Glomerular endothelial cell (primary cell): ENCODE measurements at places on chromosomes 3 and 15. TPM values are rescaled to one million over a fixed set of nuclear protein-coding genes. Genes with fewer than 3 reads are reported as not detected.
A peak's percentile ranks its signal among the peaks of the same experiment; 100 is the strongest.

DNA sequence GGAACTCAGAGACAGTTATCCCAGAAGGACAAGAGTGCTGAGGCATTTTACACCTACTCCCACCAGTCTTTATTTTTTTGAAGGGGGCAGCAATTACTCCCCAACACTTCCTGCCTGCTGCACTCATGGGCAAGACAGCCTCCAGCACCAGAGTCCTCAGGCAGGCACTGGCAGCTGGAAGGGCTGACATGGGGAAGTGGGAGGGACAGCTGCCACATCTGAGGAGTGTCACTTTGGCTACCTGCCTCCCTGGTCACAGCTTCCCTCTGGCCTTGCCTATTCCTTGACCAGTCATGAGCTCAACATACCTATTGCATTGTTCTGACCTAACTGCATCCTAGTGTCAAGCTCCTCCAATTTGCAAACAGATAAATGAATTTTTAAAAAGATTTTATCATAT is 10.2 kb upstream of the LACTB start:
- no peak for DNase-seq

DNA sequence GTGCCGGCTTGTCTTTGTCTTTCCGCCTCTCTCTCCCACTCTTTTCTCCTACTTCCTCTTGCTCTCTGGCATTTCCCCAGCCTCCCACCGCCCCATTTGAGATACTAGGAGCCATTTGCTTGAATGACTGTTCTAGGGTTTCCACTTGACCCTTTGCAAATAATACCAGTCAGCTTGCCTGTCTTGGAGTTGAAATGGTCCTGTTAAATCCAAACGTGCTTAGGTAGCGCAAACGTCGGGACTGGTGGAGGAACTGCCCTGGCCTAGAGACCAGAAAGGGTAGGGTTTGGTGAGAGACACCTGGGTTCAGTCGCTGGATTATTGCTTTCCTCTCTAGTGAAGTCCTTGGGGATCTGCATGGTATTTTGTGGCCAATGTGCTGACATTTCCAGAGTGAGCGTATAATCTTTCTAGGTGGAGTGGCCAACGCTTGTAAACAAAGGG is 10.6 kb downstream of the ZIC1 start:
- no peak for DNase-seq

DNA sequence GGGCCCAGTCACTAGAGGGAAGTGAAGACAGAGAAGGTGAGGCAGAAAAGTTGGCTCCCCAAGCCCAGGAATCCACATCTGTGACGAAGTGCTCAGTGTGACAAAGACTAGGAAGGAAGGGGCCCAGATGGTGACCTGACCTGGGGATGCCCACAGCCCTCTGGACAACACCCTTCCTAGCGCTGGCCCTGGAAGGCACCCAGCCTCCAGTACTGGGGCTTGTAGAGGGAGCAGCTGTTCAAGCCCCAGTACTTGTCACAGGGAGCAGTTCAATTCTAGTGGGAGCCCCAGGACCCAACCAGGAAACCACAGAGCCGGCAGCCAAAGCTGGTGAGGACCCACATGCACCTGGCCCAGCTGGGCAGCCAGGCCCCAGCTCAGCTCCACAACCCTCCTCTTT is 190.8 kb downstream of the XXYLT1 start:
- DNase-seq: no peak

The FILIP1L gene
- 54.9 and 70.8 TPM in 2 replicates for total RNA-seq

DNA sequence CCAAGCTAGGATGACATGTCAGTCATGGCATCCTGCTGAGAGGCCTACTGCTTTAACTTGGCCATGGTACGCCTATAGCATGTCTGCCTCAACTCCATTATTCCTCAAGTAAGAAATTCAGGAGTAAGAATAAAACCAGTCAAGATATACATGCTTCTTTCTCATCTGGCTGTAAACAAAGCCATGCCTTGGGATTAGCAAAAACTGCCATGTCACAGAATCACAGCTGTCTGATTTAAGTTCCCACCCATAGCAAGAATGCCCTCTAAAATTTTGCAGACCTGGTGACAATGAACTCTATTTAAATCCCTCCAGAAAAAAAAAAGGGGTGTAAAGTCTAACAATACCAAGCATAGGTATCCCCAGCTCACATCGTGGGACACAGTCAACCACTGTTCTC is 55.6 kb upstream of the ACAN start:
- no peak for DNase-seq

The CPN2 gene
- not detected in 2 replicates for total RNA-seq

GRCh38 chr15:64634576-64635498 is 140.6 kb downstream of the RBPMS2 start:
- DNase-seq: peak; percentile 36

GRCh38 chr3:33717866-33718594 is at the start of gene CLASP2:
Gene CLASP2 (minus strand): TSS chr3:33718254. CDS start chr3:33718002, 252 bp downstream.
- peak; percentile 33 for DNase-seq

The SRPRB gene
- total RNA-seq: 40.1 and 49.5 TPM in 2 replicates

GRCh38 chr3:9965200-9965875 is 13.1 kb upstream of the PRRT3 start:
- DNase-seq: no peak

The SLC9C1 gene
- not detected in 2 replicates for total RNA-seq

GRCh38 chr15:90097475-90097874 is 4.8 kb downstream of the IDH2 start:
- DNase-seq: no peak

- no peak for DNase-seq
Measured at GRCh38 chr3:27653803-27654558, 68.1 kb downstream of the EOMES start.

DNA sequence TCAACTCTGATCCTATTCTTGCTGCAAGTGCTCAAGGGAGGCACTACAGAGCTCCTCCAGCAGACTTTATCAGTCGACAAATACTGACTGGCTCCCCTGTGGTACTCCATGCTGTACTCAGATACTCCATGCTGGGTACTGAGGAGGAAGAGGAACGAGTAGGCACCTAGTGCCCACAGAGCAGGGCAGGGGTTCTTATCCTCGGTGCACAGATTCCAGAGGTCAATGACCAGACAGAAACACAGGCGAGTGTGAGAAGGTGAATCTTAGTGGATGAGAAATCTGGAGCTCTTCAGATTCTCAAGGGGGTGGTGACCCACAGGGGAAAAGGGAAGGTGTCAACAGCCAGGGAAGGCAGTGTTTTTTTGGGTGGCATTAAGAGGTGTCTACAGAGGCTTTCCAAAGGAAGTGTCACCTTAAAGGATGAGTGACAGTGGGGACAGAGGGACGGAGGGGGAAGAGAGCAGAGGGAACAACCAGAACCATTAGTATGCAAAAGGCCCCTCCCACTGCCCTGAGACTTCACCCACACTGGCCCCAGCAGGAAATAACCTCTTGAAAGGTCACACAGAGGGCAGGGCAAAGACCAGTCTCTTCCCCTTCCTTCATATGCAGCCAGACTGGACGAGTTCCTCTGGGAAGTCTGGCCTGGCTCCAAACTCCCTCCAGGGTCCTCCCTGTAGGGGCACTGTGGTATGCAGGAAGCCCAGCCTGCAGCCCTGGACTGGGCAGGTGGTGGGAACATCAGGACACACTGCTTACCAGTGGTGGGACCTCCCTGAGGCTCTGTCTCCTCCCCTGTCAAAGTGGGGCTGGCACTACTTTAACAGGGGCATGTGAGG is 27.5 kb downstream of the CCDC12 start:
- no peak for DNase-seq

The CDHR4 gene
- not detected in 2 replicates for total RNA-seq

- no peak for DNase-seq
Measured at GRCh38 chr15:40278026-40278425, 4.8 kb downstream of the ANKRD63 start.

DNA sequence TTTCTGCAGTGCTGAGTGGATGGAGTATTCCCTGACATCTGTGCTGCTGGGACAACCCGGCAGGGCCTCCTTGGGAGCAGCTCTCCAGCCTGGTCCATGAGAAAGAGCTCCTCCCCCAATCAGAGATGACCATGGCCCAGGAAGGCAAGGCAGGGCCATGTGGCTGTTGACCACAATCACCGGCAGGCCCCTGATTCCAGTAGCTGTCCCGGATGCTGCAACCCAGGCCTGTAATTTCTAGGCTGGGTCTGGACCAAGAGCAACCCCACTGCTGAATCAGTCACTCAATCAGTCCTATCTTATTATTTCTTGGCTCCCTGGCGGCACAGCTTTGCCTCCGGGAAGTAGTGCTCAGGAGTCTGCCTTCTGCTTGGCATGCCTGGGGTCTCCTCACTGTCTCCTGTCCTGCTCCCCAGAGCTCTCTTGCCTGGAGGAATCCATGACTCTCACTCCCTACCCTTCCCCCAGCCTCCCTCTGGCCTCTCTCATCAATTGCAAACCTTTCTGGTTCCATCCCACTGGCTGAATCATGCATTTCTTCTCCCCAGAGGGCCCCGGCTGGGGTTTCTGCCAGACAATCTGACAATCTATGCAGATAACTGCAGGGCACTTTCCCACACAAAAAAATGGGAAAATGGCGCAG is 32.6 kb upstream of the ITGA11 start:
- no peak for DNase-seq

- DNase-seq: no peak
Measured at GRCh38 chr15:37037071-37037655, 63.2 kb downstream of the MEIS2 start.

The DGKG gene
- total RNA-seq: 3.8 and 4.4 TPM in 2 replicates

DNA sequence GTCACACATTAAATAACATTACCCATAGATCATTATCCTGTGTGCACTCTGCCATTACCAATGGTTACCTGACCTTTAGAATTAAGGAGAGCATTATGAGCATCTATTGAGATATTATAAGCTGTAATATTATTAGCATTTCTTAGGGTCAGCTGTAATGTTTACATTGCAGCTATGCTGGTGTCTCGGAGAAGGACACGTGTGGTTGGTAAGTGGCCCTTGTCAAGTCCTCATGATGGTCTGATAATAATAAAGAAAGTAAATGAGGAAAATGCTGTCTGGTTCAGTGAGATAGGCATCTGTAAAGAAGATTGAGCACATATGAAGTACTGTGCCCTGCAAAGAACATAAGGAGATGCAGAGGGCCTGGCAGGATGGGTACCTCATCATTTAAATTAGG is 71.7 kb upstream of the ARL6 start:
- no peak for DNase-seq

The FOXB1 gene
- not detected in 2 replicates for total RNA-seq

The PODXL2 gene
- total RNA-seq: 20.5 and 21.5 TPM in 2 replicates

The DLL4 gene
- 91.1 and 213 TPM in 2 replicates for total RNA-seq
